ENCODE measurements at places on chromosomes 6 and 20.

- peak; percentile 70 for DNase-seq
These were observed 21.0 kb downstream of the SRSF3 start for GRCh38 chr6:36615018-36615761.

DNA sequence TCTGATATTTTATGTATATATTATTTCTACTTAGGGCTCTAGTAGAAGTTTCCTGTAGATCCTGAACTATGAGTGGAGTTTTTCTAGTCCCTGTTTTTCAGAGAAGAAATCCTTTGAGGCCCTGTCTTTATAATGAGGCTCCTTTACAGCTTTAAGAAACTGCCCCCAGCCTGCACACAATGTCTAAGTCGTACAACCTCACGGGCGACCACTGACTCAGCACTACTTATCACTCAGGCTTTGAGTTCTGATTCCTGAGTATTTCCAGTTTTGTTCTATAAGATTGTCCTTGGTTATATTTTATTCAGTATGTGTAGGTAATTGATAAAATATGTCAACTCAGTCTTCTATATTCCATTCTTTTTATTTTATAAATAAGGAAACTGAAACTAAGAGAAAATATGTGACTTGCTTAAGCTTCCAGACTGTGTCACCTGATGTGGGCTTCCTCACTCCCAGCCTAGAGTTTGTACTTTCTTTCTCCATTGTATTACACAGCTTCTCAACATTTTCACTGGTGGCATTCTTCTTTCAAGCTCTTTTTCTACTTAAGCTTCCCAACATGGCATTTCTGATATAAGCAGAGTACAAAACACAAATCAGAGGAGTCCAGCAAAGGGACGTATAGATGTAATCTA, 167.0 kb downstream of the TBX18 start:
- DNase-seq = no peak

GRCh38 chr6:89048985-89049384, 31.6 kb upstream of the PNRC1 start:
- DNase-seq = no peak

- no peak for DNase-seq
These were observed 632.0 kb downstream of the HTR1B start for GRCh38 chr6:76831299-76831698.

DNA sequence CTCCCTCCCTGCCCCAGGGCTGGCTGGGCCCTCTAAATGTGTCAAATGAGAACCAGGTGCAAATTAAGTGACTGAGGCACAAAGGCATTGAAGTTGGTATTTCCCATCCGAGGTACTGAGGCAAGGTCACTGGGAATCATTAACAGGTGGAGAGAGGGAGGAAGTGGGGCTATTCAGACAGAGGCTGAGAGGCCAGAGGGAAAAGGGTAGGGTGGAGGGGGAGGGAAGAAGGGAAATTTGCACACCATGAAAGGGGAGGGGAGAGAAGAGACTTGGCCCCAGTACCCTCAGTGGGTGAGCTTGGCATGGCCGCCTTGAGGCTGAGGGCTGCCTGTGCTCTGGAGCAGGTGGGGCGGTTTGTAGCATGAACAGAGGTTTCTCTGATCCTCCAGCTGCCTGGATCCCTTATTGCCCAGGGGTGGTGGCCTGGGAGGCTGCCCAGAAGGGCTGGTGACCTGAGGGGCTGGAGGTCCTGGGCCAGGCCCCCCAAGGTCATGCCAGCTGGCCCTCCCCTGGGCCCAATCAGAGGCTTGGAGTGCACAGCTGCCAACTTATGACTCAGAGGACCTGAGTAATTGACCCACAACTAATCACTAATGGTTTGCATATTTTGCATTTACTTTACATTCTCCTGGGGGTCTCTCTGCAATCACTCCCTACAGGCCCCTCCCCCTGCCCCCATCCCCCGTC, 40.3 kb upstream of the ZFAND3 start:
- no peak for DNase-seq

DNA sequence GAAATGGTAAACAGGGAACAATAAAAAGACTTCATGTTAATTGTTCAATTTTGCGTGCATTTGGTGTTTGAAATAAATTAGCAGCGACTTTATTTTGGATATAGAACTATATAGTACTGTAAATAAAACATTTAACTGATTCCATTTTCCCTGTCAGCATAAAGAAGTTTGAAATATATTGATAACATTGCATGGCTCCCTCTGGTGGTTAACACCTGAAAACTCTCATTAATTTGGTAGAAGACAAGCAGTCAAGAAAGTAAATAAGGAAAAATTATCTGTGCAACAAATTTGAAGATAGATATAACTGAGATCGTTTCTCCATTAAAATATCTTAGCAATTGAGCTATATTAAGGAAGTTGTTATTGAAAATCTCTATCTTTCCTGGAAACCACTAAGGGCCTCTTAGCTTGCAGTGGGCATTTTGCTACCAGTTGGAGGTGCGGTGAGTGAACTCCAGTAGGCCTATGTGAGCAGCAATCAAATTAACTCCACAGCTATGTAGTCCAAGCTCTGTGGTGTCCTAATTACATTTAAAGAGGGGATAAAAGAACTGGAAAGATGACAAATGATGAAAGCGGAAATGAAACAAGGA, 435.7 kb upstream of the FKBP1C start:
- DNase-seq = peak; percentile 25

- DNase-seq = no peak
These were observed 37.9 kb upstream of the NEDD9 start for GRCh38 chr6:11270030-11271027.

GRCh38 chr6:16871047-16871446, 109.8 kb upstream of the ATXN1 start:
- no peak for DNase-seq

GRCh38 chr6:79377047-79377446, 142.6 kb upstream of the HMGN3 start:
- no peak for DNase-seq

DNA sequence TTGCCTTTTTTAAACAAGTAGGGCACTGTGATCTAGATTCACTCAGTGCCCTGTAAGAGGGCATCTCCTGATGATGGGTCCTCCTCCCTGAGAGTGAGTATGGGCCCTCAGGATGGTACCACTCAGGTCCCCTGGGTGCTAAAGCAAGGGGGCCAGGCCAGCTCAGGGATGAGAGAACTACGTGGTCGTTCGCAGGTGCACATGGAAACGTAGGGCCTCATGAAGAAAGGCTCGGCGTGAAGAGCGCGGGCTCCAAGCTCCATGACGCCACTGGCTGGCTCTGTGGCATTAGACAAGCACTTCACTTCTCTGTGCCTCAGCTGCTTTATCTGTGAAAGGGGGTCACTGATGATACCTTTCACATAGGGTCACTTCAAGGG, 50.7 kb downstream of the SYNJ2 start:
- no peak for DNase-seq

- DNase-seq = no peak
These were observed 529.6 kb upstream of the FLRT3 start for GRCh38 chr20:14866841-14867514.

DNA sequence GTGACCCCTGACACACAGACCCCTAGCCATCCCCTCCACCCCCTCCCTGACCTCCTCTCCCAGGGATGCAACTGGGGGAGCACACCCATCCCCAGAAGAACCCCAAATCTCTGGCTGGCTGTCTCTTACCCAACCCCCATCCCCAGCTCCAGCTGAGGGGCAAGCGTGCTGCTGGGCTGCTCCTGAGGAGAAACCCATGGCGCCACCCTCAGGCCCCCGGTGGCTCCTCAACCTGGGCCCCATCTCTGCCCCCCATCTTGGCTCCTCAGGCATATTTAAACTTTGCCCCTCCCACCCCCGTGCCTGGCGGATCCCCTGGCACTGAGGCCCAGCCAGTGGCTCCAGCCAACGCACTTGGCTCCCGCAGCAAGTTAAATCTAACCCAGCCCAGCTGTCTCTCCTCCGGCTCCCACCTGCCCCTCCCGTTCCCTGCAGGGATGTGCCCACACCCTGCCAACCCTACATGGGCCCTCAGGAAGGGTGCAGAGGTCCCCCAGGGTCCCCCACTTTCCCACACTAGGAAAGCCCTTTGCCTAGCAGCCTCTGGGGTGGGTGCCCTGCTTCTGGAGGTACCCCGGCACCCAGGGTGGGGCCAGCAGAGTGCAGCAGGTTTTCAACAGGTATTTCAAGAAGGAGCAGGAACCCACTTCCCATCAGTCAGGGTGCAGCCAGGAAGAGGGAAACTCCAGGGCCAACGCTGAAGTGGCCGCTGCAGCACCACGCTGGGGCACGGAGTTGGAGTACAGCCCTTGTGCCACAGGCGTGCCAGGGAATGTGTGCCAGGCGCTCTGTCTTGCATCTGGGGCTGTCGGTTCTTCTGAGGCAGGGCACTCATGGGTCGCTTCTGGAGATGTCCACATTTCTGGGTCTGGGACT, 5.3 kb upstream of the OSBPL2 start:
- no peak for DNase-seq

GRCh38 chr6:2061880-2062279, 183.5 kb downstream of the GMDS start:
- no peak for DNase-seq

GRCh38 chr6:148064406-148065134, 278.1 kb upstream of the SASH1 start:
- DNase-seq = no peak

- no peak for DNase-seq
These were observed 9.5 kb downstream of the NT5E start for GRCh38 chr6:85459224-85459901.

GRCh38 chr6:125859727-125860126, 69.0 kb downstream of the NCOA7 start:
- DNase-seq = no peak

- no peak for DNase-seq
These were observed 632.9 kb downstream of the MAFB start for GRCh38 chr20:40056171-40056570.

GRCh38 chr20:36855241-36855657, 20.7 kb upstream of the TLDC2 start:
- DNase-seq = no peak

DNA sequence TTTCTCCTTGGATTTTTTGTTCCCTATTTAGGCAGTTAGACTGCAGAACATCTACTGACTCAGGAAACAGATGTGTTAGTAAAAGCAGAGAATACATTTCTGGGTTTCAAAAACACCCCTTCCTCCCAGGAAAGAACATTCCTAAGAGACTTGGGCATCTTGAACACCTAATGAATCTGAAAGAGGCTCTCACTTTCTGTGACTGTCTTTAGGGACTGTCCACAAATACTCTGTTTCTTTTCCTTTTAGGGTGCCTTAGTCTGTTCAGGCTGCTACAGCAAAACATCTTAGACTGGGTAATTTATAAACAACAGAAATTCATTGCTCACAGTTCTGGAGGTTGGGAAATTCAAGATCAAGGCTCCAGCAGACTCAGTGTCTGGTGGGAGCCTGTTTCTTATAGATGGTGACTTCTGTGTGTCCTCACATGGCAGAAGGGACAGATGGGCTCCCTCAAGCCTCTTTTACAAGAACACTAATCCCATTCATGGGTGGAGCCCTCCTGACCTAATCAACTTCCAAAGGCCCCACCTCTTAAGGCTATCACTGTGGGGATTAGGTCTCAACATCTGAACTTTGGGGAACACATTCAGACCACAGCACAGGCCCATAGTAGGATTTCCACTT, 19.4 kb upstream of the CCN5 start:
- DNase-seq = no peak

DNA sequence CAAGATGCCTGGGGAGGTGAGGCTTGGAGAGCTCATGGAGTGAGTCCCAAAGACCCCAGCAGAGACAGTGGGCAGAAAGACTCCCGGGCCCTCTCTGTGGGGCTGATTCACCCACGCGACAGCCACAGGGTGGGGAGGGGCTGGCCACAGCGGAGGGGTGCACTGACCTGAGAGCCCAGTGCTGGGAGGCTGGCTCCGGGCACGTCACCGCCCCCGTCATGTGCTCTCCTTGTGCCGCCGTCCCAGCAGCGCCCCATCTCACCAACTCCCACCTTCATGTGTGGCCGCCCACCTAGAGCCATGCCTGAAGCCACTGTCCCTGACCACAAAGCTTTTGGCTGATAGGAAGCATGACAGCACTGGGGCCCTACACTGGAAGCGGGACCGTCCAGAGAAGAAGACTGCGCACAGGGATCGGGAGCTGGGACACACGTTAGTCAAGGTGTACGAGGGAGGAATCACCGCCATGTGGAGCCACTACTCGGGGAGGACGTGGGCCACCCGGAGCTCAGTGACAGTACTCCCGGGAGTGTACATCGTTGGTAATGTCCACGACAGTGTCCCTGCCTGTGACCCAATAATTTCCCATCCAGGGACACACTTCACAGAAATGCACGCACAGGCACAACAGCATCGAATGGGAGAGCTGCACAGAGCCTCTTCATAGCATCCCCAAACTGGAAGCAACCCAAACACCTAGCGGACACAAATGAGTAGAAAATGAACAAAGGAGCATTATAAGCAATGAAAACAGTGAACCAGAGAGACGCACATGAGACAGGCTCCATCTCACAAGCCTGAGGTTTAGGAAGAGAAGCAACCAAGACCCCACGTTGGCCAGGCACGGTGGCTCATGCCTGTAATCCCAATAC, 28.4 kb upstream of the FOXC1 start:
- no peak for DNase-seq

- no peak for DNase-seq
These were observed 149.5 kb downstream of the BFSP1 start for GRCh38 chr20:17381724-17382123.

- no peak for DNase-seq
These were observed 26.1 kb upstream of the SH3BGRL2 start for GRCh38 chr6:79605061-79605460.

DNA sequence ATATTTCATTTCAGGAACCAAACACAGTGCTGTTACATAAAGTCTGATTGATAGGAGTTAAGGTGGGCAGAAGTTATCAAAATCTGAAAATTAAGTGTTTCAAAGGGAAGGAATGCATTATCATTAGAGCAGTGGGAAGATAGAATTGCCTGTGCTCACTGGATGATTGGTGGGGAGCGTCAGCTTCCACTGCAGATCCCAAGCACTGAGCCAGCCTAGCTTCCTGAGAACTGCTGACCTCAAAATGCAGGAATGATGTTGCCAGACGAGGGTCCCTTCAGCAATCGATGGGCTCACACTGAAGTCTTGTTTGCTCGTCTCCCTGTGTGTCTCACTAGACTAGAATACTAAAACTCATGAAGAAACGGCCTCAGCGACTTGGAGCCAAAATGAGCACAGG, 110.0 kb upstream of the PHACTR1 start:
- no peak for DNase-seq

- peak; percentile 65 for DNase-seq
These were observed 9.6 kb upstream of the SF3B5 start for GRCh38 chr6:144104898-144105487.

- peak; percentile 75 for DNase-seq
These were observed 74.0 kb downstream of the SSR1 start for GRCh38 chr6:7238900-7239589.

GRCh38 chr20:48959899-48960550, 38.5 kb downstream of the ARFGEF2 start:
- DNase-seq = no peak

GRCh38 chr6:157529654-157530039, 148.7 kb downstream of the ZDHHC14 start:
- DNase-seq = no peak

Data from GM13976 (cell line).